ENCODE measurements at places on chromosomes 16 and 17.

DNA sequence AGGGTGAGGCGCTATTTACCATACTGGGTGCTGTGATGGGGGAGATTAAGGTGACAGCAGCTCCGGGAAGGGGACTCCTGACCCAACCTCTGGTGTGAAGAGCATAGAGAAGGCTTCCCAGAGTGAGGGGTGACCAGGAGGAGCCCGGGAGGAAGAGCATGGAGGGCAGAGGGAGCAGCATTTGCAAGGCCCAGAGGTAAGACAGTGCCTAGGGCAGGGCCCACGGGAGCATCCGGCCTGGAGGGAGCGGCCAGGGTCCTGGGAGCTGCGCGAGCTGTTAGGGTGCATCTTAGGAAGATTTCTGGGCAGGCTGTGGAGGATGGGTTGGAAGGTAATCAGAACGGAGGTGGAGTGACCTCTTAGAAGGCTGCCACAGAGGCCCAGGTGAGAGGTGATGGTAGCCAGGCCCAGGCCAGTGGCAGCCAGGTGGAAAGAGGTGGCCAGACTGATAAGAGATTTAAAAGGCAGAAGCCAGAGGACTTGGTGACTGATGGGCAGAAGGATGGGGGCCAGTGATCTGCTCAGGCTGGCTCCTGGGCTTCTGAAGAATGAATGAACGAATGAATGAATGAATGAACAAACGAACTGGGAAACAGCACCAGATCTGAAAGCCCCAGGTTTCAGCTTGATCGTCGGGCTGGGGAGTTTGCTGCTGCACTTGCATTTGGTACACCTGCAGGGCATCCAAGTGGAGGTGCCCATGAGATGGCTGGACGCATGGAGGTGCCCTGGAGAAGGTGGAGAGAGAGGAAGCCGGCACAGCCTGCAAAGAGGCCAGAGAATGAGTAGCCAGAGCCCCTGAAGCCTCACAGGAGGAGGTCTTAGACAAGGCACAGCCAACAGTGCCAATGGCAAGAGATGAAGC lies 13.0 kb upstream of the TMEM92 start:
- no peak for DNase-seq

- DNase-seq: no peak
Measured at GRCh38 chr16:47142486-47142820, 1.3 kb downstream of the NETO2 start.

- DNase-seq: no peak
Measured at GRCh38 chr17:59669944-59670343, 37.3 kb downstream of the PTRH2 start.

DNA sequence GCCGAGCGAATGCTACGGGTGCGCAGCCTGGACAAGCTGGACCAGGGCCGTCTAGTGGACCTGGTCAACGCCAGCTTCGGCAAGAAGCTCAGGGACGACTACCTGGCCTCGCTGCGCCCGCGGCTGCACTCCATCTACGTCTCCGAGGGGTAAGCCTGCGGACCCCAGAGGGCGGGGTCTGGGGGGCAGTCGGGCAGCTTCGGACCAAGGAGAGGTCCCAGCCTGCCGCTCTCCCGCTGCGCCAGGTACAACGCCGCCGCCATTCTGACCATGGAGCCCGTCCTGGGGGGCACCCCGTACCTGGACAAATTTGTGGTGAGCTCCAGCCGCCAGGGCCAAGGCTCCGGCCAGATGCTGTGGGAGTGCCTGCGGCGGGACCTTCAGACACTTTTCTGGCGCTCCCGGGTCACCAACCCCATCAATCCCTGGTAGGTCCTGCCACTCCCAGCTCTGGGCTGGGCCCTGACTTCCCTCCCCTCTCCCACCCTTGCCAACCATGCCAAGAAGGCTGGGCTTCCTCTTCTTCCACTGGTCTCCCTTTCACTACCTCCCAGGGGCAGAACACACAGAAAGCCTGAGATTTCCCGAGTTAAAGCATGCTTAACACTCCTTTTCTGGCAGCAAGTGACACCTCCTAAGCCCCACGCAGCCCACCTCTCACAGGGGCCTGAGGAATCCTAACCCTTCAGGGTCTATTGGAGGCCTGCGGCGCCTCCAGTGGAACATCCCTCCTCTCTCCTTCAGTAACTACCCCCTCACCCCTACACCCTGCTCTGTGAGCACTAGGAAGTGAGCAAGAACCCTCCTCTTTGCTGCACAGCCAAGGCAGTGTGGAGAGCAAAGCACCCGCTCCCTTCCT lies 3.2 kb downstream of the NAGS start:
- DNase-seq: no peak

DNA sequence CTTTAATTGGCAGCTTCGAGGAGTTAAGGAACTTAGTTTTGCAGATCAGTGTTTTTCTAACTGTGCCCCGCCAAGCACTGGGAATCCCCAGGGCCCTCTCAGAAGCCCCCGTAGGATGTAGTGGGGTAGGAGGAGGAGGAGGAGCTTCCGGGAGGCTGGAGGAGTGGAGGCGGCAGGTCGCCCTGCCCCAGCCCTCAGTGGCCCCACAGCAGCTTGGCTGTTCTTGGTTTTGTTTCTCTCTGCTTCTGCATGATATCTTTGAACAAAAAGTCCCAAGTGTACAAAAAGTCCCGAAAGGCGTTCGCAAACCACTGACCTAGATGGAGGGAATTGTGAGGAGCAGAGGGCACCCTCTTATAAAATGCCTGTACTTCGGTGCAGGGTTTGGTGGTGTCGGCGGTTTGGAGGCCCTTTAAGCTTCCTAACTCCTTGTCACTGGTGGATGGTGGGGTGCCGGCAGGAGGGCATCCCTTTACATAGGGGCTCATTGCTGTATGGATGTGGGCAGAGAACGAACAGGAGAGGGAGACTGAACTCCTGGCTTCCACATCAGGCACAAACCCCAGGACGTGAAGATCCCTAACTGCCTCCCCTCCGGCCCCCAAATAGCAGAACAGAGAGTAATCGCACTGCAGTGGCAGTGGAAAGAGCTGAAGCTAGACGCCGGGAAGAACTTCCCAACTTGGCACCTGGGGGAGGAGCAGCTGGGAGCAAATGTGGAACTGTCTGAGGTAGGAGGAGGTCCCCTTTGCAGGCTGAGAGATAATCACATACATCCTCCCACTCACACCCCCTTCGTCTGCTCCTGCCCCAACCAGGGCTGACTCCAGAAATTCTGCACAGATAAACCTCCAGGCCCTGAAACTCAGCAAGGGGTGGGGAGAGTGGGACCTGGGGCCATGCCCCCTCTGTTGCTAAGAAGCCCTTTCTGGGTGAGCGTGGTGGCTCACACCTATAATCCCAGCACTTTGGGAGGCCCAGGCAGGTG lies 20.1 kb downstream of the EPOP start:
- DNase-seq: no peak

GRCh38 chr17:65131946-65132345 lies 5.2 kb upstream of the RGS9 start:
- no peak for DNase-seq

DNA sequence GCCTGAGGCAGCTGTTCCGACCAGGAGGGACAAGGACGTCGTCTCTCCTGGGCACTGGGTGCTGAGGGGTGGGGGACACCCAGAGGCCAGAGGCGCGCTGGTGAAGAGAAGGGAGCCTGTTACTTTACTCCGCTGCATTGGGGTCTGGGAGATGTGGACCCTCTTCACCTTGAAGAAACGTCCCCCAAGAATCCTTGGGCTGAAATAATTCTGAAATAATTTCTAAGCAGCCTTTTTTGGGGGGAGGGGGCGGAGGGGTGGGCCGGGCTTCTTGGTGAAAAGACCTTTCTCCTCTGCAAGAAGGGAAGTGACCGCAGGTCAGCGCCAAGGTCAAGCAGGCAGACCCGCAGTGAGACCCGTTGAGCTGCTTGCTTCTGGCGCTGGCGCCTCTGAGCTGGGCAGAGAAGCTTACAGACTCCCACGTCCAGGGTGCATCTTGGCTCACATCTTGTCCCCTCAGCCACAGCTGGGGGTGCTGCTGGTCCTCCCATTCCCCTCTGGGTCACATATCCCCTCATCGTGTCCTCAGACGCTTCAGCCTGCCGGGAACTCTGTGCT lies 1.1 kb downstream of the SYT17 start:
- no peak for DNase-seq

- DNase-seq: no peak
Measured at GRCh38 chr16:30166202-30166902, 17.1 kb upstream of the CORO1A start.

DNA sequence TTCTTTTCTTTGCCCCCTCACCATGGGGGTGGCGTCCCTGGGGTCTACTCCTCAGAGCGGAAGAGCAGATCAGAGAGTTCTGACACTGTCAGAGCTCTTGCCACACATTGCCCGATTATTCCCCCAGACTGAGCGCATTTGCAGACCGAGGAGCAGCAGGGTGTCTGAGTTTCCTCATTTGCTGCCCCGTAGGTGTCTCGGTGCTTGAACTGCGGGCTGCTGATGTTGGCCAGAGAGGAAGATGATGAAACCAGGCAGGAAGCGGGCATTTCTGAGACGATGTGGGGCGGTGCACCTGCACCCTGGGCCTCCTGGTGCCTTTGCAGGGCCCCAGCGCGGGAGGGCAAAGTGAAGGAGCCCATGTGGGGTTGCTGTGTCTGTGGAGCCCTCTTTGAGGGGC lies 55.2 kb downstream of the ARSG start:
- DNase-seq: peak; percentile 69

- DNase-seq: no peak
Measured at GRCh38 chr16:58128181-58128631, 975 bp downstream of the CFAP20 start.

DNA sequence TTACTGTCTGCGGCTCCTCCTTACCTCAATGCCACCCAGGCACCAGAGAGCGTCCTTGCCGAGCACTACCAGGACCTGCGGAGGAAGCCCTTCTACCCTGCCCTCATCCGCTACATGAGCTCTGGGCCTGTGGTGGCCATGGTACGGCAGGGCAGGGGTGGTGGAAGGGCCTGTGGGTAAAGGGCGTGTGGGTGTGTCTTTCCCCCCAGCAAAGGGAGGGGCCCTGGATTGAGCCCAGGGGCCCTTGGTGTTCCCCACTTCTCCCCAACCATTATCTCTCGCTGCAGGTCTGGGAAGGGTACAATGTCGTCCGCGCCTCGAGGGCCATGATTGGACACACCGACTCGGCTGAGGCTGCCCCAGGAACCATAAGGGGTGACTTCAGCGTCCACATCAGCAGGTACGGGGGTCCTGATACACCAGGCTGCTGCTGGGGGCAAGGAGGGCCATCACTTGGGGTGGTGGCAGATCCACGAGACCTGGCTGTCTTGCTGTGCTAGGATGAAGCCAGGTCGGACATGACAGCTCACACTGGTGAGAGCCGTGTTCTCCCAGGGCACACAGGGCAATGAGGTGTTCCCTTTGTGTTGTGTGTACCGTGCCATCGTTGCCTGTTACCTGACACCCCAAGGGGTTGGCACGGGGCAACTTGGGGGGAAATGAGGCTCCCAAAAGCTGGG lies 2.2 kb upstream of the DECR2 start:
- DNase-seq: no peak
